ENCODE measurements at places on chromosomes 3 and 15.

DNA sequence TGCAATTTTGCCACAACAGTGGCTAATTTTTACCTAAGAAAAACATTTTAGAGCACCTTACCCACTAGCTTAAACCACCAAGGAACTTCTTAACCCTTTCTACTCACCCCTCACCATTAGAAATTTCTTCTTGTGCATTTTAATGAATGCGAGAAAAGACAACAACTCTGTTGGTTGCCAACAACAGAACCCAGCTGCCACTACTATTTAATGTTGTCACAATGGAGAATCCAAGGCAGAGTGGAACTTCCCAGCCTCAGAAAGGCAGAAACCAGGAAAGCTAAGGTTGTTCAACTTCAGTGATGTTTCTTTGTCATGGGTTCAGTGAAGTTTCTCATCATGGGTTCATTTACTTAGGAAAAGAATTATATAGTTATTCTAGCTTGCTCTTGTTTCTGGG lies 325.2 kb upstream of the ARL6 start:
- no peak for DNase-seq

DNA sequence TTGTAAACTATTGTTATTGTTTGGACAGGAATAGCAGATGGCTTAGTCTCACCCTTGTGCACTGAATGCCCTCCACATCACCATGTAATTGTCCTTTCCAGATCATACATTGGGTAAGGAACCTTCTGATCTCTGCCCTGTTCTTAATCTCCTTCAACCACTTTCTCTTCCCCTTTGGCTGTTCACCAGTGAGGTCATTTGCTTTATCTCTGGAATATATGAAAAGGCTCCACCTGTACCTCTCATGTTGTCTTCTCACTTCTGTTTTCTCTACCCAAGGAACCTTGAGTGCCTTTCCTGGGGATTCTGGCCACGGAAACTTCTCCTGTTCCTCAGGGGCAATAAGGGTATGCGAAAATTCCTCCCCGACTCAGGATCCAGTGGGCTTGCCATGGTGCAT lies 28.5 kb downstream of the MCTP2 start:
- DNase-seq: no peak

DNA sequence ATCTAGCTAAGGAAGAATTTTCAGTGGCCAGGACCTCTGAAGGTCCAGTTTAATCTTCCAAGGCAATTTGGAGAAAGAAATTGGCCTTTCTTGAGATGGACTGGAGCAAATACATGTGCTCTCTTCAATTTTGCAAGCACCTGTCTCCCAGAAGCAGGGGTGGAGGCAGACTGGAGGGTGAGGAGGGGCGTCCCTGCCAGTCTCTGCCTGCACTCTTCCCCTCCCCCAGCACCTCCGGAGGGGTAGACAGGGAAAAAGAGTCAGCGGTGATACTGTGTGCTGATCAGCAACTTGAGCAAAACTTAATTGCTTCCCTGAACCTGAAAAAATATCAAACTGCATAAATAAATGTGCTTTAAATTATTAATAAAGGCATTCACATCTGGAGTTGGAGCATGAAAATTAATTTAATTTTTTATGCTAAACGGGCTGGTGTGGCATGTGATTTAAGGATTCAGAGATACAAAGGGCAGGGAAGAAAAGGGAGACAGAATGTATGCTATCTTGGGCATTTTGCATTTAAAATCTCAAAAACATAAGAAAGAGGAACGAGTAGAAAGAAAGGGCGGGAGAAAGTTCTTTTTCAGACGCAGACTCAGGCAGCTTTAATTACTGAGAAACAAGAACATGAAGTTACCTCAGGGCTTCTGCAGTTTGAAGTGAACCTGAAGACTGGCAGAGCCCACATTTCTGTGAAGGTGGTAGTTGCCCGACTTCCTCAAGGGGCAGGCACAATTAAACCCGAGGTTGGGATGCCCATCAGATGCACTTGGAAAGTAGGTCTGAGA lies 319.7 kb downstream of the UACA start:
- no peak for DNase-seq

GRCh38 chr3:172300862-172301261 lies 147.4 kb downstream of the GHSR start:
- no peak for DNase-seq

GRCh38 chr3:146550743-146551510 lies 6.5 kb upstream of the PLSCR1 start:
- no peak for DNase-seq

Measured in activated CD4-positive, alpha-beta T cell treated with anti-CD3 and anti-CD28 coated beads for 24 hours (primary cell).